ENCODE measurements at places on chromosomes 4 and X.

- no peak for DNase-seq
Observed at GRCh38 chrX:142076633-142077032, 128.5 kb downstream of the MAGEC2 start.

GRCh38 chrX:140664939-140665338 is 44.6 kb upstream of the LINC00632 start:
- no peak for DNase-seq

- DNase-seq = no peak
Observed at GRCh38 chr4:187088070-187088799, 364.6 kb upstream of the FAT1 start.

GRCh38 chrX:107760304-107761077 is 15.1 kb downstream of the TSC22D3 start:
- no peak for DNase-seq

- DNase-seq = no peak
Observed at GRCh38 chrX:109660435-109661143, 35.6 kb upstream of the KCNE5 start.

All from vagina (tissue), 2 donors.